C1 segment of cervical spinal cord (tissue), 14 donors: ENCODE measurements at places on chromosomes 7 and 10.

- DNase-seq: no peak
Measured at GRCh38 chr7:149625340-149625946, 127.8 kb upstream of the ZNF746 start.

GRCh38 chr7:103924184-103924583 lies 65.3 kb downstream of the RELN start:
- DNase-seq: no peak

- no peak for DNase-seq
Measured at GRCh38 chr10:4698075-4698474, 127.9 kb upstream of the AKR1E2 start.

DNA sequence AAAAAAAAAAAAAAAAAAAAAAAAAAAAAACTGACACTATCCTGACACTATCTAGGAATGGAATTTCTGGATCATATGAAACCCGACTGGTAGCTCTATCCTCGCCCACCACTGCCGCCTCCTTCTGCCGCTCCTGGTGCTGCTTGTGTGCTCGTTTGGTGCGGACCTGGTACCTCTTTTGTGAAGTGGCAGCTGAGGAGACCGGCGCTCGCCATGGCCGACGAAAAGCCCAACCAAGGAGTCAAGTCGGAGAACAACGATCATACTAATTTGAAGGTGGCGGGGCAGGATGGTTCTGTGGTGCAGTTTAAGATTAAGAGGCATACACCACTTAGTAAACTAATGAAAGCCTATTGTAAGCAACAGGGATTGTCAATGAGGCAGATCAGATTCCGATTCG lies 130.6 kb downstream of the SEPTIN14 start:
- no peak for DNase-seq

DNA sequence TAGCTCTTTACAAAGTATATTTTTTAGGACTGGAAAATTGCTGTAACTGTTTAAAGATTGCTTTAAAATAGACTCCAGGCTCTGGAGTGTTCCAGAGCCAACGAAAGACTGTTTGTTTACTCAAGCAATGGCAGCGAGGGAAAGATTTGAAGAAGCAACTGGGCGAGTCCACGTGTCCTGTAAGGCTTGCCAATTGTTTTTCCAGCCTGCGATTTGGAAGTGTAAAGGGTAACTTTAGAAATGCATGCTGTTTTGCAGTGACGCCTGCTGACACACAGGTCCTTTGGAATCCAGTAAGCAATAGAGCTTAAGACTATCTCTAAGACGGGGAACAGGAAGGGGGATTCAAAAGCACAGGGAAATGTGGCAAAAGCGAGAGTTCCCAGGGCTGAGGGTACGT lies 55.8 kb downstream of the TACC2 start:
- DNase-seq: no peak

DNA sequence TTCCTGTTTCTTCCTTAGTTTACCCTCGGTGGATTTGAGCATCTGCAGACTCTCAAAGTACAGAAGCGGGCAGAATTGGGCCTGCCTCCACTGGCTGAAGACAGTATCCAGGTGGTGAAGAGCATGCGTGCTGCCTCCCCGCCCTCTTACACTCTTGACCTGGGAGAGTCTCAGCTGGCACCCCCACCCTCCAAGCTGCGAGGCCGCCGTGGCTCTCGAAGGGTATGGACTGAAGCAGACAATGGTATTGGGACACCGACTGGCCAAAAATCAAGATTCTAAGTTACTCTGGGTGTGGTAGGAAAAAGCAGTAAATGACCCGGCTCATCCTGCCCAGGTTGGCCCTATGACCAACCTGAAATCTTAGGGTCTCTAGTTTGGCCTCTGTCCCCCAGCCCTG lies 22.2 kb downstream of the STRIP2 start:
- DNase-seq: no peak

DNA sequence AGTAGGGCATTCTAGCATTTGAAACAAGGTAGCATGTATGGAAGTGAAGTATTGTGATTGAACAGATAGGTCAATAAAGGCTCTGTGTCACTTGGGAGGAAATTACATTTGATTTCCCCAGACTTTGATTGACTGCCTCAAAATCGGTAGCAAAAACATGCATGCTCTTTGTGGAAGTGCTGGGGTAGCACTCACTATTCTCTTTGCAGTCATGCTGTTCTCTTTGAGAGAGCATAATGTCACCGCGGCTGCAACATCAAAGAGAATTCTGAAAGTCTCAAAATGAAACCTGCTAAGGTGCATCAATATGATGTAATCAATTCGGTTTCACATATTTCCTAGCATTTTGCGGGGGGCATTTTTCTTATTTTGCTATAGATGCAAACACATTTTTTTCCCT lies 64.2 kb downstream of the ARMC3 start:
- no peak for DNase-seq

DNA sequence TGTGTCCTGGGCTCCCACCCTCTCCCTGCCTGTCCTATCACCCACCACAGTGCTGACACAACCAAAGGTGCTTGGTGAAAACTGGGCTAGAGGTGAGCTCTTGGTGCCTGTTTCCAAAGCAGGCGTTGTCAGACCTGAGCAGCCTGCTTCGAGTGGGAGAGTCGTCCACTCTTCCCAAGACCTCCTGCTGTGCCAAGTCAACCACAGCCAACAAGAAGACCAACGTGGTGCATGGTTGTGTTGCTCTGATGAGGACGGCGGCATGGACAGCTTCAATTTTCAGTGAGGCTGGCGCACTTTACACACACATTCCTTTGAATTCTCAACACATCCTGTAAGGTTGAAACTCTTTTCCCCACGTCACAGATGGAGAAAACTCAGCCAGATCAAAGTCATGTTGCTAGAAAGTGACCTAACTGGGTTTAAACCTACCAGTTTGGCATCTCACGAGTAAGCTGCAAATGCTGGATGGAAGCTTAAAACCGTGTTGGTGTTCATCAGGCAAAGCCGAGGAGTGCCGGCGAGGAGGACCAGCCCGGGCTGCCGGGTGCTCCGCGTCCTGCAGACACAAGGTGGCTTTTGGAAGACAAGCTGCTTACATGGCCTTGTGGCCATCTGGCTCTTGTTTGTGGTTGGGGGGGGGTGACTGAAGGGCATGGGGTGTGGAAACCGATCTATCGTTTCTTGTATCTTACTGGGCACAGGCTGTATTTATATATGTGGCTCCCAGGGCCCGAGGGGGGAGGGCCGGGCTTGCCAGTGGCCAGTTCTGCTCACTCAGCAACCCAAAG lies 39.3 kb downstream of the INSIG1 start:
- DNase-seq: no peak

GRCh38 chr10:1037098-1037497 lies 11.4 kb upstream of the IDI2 start:
- DNase-seq: no peak

- DNase-seq: no peak
Measured at GRCh38 chr7:91351374-91351773, 87.1 kb downstream of the FZD1 start.

DNA sequence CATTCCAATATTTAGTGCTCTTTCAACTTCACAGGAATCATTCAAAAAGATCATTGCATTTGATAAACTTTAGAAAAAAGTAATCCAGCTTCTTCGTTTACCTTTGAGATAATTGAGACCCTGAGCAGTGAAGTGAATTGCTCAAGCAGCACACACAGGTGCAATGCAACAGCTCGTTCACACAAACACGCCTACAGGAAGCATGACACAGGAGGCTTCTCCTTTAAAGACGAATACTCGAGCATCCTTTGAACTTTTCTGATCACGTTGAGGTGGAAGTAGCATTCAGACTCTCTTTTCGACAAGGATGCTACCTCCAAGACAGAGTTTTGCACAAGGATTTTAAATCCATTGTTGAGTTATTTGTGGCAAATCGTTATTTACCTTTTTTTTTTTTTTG lies 18.0 kb upstream of the RSU1 start:
- DNase-seq: no peak

GRCh38 chr10:21184984-21185383 lies 287.9 kb upstream of the NEBL start:
- DNase-seq: no peak

DNA sequence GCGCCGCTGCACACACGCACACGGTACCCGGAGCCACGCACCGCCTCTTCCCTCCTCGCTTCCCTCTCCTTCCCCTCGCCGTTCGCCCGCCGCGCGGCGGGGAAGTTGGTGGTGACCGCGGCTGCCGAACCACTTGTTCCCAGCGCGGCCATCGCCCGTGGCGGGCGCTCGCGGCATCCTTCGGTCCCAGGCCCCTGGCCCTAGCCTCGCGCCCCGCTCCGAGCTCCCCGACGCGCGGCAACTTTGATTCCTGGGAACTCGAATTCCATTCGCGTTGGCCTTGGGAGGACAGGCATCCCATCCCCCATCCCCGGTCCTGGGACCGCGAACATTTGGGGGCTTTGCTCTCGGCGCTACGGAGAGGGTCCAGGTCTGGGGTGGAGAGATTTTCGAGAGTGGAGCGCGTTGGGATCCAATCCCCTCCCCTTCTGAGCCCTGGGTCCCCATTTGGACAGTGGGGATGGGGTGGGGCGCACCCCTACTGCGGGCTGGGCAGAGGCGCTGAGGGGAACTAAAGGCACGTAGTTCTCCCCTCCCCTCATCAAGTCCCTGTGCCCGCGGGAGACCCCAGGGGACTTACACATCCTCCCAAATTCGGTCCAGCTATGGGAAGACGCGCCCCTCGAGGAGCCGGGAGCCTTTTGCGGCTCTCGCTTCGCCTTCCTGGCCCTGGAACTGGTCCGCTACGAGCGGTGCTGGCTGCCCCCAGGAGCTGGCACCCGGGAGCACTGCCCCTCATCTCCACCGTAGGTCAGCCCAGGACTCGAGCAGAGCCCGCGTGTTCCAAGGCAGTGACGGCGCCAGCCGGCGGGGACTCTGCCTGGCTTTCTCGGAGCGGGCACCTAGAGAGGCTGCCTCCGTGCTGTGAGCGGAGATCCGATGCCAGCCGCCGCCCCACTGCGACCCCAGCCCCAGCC lies 834 bp downstream of the CDH23 start:
- no peak for DNase-seq

DNA sequence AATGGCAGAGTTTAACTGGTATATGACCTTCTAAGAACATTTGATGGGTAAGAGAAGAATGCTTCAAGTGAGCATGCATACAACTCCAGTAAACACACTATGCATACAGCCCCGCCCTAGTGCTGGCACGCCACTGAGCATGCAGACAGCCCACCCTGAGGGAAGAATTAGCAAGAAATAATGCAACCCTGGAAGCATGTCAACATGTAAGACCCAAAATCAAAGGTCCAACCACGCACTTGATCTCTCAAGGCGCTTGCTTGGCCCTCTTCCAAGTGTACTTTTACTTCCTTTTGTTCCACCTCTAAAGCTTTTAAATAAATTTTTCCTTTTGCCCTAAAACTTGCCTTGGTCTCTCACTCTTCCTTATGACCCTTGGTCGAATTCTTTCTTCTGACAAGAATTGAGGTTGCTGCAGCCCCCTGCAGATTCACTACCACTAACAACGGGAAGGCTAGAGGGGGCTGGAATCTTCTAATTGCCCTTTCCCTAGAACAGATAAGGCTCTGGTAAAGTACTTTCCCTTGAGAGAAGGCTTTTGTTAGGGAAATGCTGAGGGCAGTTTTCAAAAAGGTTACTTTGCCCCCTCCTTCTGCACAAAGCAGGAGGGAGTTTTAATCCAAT lies 3.4 kb downstream of the FAM24B start:
- DNase-seq: no peak

- no peak for DNase-seq
Measured at GRCh38 chr10:132929480-132929879, 12.9 kb downstream of the CFAP46 start.

- DNase-seq: no peak
Measured at GRCh38 chr7:75055830-75056772, 17.5 kb downstream of the RCC1L start.

DNA sequence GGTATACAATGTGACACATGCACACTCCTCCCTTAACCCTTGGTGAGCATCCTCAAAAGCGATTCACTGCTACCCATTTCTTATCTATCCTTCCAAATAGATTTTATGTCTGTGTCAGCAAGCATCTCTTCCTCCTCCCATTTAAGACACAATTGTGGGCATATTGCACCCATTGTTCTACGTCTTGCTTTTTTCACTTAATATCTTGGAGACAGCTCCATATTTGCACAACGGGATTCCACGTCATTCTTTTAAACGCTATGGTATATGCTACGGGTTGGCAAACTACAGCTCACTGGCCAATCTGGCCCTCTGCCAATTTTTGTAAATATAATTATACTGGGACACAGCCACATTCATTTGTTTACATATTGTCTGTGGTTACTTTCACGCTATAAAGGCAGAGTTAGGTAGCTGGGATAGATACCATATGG lies 88.6 kb downstream of the RNF216 start:
- DNase-seq: no peak

DNA sequence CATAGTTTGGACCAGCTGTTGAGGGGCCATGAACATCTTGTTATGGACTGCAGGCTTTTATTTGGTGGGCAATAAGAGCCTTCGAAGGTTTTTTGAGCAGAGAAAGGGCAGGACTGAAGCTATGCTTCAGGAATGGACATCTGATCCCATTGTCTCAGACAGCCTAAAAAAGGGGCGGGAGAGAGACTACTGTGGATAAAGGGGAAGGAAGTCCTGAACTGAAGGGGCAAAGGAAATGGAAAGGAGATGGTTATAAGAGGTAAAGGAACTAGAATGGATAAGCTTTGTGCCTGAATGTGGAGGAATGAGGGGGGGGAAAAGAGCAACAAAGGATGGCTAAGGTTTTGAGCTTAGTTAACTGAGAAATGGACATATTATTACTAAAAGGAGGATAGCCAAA lies 172.5 kb downstream of the SKAP2 start:
- DNase-seq: no peak

DNA sequence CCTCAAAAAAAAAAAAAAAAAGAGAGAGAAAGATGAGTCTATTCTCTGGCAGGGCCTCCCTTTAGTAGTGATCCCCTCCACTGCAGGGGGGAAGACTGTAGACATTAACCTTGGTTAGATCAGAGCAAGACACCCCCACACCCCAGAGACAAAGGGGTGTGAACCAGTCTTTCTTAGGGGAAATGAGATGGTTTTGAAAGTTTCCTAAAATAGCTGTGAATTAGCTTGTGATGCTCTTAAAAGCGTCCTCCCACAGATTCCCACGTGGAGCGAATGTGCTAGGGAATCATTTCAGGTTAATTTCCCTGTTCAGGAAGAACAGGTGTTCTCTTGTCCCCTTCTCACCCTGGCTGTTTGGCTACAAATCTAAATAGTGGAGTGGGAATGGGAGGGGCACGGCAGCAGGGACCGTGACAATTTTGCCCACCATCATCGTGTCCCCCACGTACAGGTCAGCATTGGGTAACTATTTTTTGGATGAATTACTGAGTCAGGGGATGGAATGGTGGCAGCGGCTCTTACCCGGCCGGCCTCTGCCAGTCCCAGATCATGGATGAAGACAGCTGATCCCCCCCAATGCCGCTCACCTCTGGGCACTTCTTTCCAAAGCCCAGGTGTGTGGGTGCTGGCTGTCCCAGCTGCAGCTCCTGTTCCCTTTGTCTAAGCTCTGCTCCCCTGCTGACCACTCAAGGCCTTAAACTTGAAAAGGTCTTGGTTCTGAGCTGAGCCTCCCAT lies 152.9 kb downstream of the CCDC3 start:
- no peak for DNase-seq

DNA sequence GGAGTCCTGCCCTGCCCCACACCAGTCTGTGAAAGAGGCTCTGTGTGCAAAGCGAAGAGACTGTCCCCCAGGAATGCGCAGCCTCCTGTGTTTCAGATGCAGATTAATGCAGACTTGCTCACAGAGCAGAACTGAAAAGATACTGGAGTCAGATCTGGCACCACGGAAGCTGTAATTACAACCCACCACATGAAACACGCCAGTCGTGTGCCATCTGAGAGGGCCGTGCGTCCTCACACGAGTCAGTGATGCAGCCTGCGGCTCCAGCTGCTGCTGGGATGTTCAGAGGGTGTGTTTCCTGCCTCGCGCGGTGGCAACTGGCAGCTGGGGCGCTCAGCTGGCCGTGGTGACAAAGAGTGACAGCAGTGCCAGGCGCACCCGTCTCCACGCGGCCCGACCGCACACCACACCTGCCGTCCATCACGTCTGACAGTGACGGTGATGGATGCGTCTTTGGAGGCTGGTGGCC lies 50.0 kb downstream of the NKX6-2 start:
- no peak for DNase-seq
